Nucleus accumbens (tissue), 56 donors: ENCODE measurements at places on chromosomes 5 and 9.

DNA sequence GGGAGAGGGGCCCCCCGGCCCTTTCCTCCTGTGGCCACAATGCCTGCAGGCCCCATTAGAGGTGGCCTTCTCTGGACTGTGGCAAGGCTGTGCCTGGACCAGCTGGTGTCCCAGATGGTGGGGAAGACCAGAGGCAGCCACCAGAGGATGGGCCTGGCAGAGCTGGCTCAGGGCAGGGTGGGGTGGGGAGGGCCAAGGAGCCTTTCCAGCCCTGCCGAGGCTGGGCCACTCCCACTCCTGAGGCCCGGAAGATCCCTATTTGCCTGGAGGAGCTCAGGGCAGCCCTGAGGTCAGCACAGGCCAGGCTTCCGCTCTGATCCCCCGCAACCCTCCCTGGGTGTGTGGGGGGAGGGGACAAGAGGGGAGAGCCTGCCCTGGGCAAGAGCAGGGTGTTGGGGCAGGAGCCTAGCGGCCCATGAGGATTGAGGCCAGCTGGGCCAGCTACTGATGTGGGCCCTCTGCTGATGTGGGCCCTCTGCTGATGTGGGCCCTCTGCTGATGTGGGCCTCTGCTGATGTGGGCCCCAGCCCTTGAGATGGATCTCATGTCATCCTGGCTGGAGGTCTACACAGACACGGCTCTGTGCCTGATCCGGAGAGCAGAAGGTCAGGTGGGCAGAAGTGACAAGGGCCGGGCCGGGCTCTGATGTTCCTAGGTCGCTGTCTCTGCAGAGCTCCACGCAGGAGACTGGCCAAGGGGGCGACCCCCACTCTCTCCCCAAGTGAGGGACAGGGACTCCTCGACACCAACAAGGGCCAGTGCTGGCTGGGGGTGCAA lies 6.0 kb downstream of the MRPS2 start:
- DNase-seq = no peak

GRCh38 chr9:78133751-78134150 lies 102.1 kb upstream of the CEP78 start:
- DNase-seq = no peak

GRCh38 chr5:116939641-116940040 lies 365.0 kb upstream of the SEMA6A start:
- no peak for DNase-seq

GRCh38 chr5:115433918-115434317 lies 110.7 kb downstream of the FEM1C start:
- no peak for DNase-seq

GRCh38 chr9:35482071-35482470 lies 7.8 kb upstream of the RUSC2 start:
- no peak for DNase-seq

DNA sequence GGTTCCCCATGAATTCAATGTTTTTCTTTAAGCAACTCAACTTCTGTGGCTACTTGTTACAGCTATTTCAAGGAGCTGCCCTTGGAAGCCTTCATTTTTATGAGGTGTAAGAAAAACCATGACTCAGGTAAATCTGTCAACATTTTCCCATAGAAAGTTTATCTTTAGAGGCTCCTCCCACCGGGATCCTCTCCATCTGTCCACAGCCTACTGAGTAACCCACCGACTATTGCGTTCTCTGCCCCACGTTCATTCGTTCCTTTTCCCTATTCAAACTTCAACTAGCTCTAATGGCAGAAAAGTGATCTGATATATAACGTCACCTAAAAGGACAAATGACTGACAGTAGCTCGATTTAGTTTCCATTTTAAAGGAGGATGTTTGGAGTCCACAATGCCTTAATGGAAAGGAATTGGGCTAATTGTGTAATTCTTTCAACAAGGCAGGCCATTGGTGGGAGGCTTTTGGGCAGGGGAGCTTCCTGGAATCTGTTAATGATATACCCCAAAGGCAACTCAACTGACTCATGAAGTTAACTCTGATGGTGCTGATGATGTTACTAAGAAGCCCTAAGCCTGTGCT lies 29.3 kb upstream of the NR3C1 start:
- no peak for DNase-seq

GRCh38 chr5:53616939-53617549 lies 56.6 kb downstream of the NDUFS4 start:
- DNase-seq = no peak

- DNase-seq = no peak
Observed at GRCh38 chr9:98852961-98853360, 45.5 kb downstream of the GALNT12 start.

- no peak for DNase-seq
Observed at GRCh38 chr9:92151691-92152393, 36.6 kb upstream of the SPTLC1 start.

DNA sequence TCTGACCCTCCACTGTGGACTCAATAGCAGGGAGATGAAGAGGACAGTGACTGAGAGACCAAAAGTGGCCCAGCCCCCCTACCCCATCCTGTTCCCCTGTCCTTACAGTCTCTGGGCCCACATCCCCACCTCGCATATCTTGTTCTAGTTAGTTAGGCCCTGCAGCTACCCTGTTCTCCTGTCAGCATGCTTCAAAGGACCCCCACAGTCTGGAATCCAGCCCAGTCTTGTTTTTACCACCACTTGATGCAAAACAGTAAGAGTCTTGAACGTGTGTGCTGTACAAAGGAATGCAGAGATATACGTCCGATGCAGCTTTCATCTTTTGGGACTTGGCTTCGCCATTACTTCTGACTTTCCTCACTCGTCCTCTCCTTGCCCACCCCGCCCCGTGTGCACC lies 12.2 kb upstream of the POMT1 start:
- DNase-seq = no peak
